Pancreas (tissue), 10 donors: ENCODE measurements at places on chromosomes 12 and 14.

GRCh38 chr14:45249856-45250575, 3.0 kb downstream of the MIS18BP1 start:
- no peaks in the 10 kb centered on the region for H3K27me3 ChIP-seq
- H3K4me3 ChIP-seq, result no peak overlapping the region
- peaks cover 6% of the 10 kb centered on the region for H3K4me1 ChIP-seq
- no peak overlapping the region for H3K27ac ChIP-seq

DNA sequence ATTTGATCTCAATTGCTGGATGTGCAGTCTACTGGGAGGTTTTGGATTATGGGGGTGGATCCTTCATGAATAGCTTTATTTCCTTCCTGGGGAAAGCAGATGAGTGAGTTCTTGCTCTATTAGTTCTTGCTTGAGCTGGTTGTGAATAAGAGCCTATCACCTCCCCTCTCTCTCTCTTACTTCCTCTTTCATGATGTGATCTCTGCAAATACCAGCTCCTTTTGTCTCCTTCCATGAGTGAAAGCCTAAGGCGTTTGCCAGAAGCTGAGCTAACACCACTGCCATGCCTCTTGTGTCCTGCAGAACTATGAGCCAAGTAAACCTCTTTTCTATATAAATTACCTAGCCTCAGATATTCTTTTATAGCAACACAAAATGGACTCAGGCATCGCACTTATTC, 302.7 kb downstream of the CCER1 start:
- H3K36me3 ChIP-seq, result no peaks in the 10 kb centered on the region
- no peak overlapping the region for H3K4me3 ChIP-seq
- H3K27ac ChIP-seq, result no peak overlapping the region
- DNase-seq, result no peak
- H3K4me1 ChIP-seq, result no peaks in the 10 kb centered on the region

- no peaks in the 10 kb centered on the region for H3K36me3 ChIP-seq
- no peak overlapping the region for H3K4me3 ChIP-seq
- no peaks in the 10 kb centered on the region for H3K27me3 ChIP-seq
- H3K4me1 ChIP-seq, result no peaks in the 10 kb centered on the region
- no peak overlapping the region for H3K27ac ChIP-seq
- DNase-seq, result no peak
Observed at GRCh38 chr14:28879573-28879996, 113.0 kb downstream of the FOXG1 start.

- no peak overlapping the region for H3K27ac ChIP-seq
- no peaks in the 10 kb centered on the region for H3K36me3 ChIP-seq
- H3K27me3 ChIP-seq, result no peaks in the 10 kb centered on the region
- no peaks in the 10 kb centered on the region for H3K4me1 ChIP-seq
- no peak for DNase-seq
Observed at GRCh38 chr12:103688376-103689063, 101.4 kb downstream of the STAB2 start.

- no peak for DNase-seq
- H3K4me1 ChIP-seq, result no peaks in the 10 kb centered on the region
- no peak overlapping the region for H3K4me3 ChIP-seq
- H3K36me3 ChIP-seq, result no peaks in the 10 kb centered on the region
- H3K27me3 ChIP-seq, result no peaks in the 10 kb centered on the region
Observed at GRCh38 chr12:30882706-30883105, 43.8 kb upstream of the TSPAN11 start.

- H3K27ac ChIP-seq, result no peak overlapping the region
- H3K4me3 ChIP-seq, result no peak overlapping the region
- no peaks in the 10 kb centered on the region for H3K27me3 ChIP-seq
- no peak for DNase-seq
- H3K4me1 ChIP-seq, result no peaks in the 10 kb centered on the region
Observed at GRCh38 chr14:101047326-101047725, 143.8 kb upstream of the RTL1 start.

DNA sequence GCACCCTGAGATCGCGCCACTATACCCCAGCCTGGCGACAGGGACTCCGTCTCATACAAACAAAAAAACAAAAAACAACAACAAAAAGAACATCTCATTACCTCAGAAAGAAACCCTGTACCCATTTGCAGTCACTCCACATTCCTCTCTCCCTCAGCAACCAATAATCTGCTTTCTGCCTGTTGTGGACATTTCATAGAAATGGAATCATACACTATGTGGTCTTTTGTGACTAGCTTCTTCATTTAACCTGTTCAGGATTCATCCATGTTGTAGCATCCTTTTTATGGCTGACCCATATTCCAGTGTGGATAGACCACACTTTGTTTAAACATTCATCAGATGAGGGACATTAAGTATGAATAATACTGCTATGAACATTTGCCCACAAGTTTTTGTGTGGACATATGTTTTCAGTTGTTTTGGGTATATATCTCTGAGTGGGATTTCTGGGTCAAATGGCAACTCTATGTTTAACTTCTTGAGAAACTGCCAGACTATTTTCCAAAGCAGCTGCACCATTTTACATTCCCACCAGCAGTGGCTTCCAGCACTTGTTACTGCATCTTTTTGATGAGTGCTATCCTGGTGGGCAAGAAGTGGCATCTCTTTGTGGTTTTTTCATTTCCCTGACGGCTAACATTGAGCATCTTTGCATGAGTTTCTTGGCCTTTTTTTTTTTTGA, 5.9 kb upstream of the RCOR1 start:
- H3K27ac ChIP-seq, result no peak overlapping the region
- peaks cover 7% of the 10 kb centered on the region for H3K4me1 ChIP-seq
- no peak overlapping the region for H3K4me3 ChIP-seq
- no peaks in the 10 kb centered on the region for H3K27me3 ChIP-seq

- no peaks in the 10 kb centered on the region for H3K4me1 ChIP-seq
- H3K27ac ChIP-seq, result no peak overlapping the region
- H3K36me3 ChIP-seq, result peaks cover 22% of the 10 kb centered on the region
- H3K27me3 ChIP-seq, result no peaks in the 10 kb centered on the region
- no peak overlapping the region for H3K4me3 ChIP-seq
Observed at GRCh38 chr12:123937707-123938591, 34.7 kb downstream of the CCDC92 start.

- H3K4me3 ChIP-seq, result peak overlapping the region; percentile 10
- H3K27me3 ChIP-seq, result no peaks in the 10 kb centered on the region
- H3K27ac ChIP-seq, result peak overlapping the region; percentile 93
Observed at GRCh38 chr14:94598816-94599655, 13.2 kb upstream of the SERPINA3 start.

GRCh38 chr14:53430870-53431269, 277.7 kb upstream of the DDHD1 start:
- no peak overlapping the region for H3K27ac ChIP-seq
- no peak for DNase-seq
- no peaks in the 10 kb centered on the region for H3K36me3 ChIP-seq
- H3K4me1 ChIP-seq, result no peaks in the 10 kb centered on the region
- H3K27me3 ChIP-seq, result no peaks in the 10 kb centered on the region

DNA sequence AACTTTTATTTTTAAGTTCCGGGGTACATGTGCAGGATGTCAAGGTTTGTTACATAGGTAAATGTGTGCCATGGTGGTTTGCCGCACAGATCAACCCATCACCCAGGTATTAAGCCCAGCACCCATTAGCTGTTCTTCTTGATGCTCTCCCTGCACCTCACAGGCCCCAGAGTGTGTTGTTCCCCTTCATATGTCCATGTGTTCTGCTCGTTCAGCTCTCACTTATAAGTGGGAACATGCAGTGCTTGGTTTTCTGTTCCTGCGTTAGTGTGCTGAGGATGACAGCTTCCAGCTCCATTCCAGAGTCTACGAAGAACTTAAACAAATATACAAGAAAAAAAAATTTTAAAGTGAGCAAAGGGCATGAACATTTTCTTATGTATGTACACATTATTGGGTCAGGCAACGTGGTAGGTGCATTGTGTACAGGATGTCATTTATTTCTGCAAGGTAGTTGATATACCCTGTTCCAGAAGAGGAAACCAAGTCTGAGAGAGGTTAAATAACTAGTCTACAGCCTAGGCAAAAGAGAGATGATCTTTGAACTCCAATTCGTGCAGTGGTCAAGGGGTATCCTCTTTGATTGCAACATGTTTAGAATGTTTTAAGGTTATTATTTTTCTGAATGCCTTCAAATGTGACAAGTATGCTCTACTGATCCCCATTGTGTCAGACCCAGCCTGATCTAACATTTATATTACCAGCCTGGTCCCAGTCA, 8.7 kb upstream of the PPM1A start:
- no peak overlapping the region for H3K27ac ChIP-seq
- DNase-seq, result no peak
- no peaks in the 10 kb centered on the region for H3K4me1 ChIP-seq
- no peaks in the 10 kb centered on the region for H3K27me3 ChIP-seq
- no peak overlapping the region for H3K4me3 ChIP-seq

DNA sequence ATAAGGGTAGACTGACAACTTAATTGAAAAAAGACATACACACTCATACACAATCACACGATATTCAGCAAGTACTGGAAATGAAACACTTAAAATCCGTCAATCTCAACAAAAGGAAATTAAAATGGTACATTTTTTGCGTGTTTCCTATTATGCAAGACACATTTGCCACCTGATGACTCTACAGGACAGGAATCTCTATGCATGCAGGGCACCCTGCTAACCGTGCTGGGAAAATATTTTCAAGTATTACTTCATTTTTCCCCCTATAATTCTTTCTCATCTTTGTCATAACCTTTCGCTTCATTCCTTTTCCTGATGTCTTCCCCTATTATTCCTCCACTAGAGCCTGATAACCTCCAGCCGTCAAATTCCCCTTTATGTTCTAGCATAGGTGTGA, 150.2 kb downstream of the TMEM132D start:
- DNase-seq, result no peak
- H3K27ac ChIP-seq, result no peak overlapping the region
- H3K36me3 ChIP-seq, result no peaks in the 10 kb centered on the region

DNA sequence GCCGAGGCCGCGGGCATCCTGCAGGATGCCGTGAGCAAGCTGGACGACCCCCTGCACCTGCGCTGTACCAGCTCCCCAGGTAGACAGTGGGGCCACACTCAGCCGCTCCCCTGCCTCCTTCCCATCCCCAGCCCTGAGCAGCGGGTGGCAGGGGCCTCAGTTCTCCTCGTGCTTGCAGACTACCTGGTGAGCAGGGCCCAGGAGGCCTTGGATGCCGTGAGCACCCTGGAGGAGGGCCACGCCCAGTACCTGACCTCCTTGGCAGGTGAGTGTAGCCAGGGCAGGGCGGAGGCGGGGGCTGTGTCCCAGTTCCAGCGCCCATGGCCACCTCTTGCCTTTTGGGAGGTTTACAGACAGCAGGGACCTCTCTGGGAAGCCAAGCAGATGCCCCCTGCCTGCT, 22.9 kb downstream of the HIP1R start:
- H3K4me1 ChIP-seq, result peaks cover 8% of the 10 kb centered on the region
- H3K36me3 ChIP-seq, result no peaks in the 10 kb centered on the region

DNA sequence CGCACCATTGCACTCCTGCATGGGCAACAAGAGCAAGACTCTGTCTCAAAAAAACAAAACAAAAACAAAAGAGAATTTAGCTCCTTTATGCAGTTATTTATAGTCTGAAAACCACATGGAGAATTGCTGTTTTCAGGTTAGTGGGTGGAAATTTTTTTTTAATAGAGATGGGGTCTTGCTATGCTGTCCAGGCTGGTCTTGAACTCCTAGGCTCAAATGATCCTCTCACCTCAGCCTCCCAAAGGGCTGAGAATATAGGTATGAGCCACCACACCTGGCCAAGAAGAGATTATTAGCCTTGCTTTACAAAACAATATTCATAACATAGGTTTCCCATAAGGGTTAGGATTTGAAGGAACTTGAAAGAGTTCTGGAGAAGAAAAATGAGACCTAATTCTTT, 12.1 kb upstream of the SRP54 start:
- H3K27ac ChIP-seq, result no peak overlapping the region
- H3K4me3 ChIP-seq, result no peak overlapping the region
- H3K4me1 ChIP-seq, result no peaks in the 10 kb centered on the region
- H3K27me3 ChIP-seq, result no peaks in the 10 kb centered on the region
- DNase-seq, result no peak

DNA sequence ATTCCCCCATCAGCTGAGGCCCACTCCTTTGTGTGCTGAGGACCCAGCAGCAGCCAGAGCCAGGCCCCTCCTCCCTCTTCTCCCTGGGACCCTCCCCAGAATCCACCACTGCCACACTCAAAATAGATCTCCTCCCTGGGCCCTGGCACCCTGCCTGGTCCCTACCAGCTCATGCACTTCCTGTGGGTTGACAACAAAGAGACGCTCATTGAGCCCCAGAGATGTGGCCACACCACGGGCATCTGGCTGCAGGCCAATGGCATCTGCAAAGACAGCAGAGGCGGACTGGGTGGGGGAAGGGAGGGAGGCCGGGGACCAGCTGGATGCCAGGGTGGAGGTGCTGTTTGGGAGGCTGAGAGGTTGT, 16.0 kb upstream of the ENDOU start:
- H3K27me3 ChIP-seq, result no peaks in the 10 kb centered on the region
- no peaks in the 10 kb centered on the region for H3K36me3 ChIP-seq

- H3K36me3 ChIP-seq, result no peaks in the 10 kb centered on the region
- no peaks in the 10 kb centered on the region for H3K4me1 ChIP-seq
- no peaks in the 10 kb centered on the region for H3K27me3 ChIP-seq
- H3K27ac ChIP-seq, result no peak overlapping the region
- no peak for DNase-seq
Observed at GRCh38 chr14:54722791-54723432, 156.0 kb downstream of the SAMD4A start.

DNA sequence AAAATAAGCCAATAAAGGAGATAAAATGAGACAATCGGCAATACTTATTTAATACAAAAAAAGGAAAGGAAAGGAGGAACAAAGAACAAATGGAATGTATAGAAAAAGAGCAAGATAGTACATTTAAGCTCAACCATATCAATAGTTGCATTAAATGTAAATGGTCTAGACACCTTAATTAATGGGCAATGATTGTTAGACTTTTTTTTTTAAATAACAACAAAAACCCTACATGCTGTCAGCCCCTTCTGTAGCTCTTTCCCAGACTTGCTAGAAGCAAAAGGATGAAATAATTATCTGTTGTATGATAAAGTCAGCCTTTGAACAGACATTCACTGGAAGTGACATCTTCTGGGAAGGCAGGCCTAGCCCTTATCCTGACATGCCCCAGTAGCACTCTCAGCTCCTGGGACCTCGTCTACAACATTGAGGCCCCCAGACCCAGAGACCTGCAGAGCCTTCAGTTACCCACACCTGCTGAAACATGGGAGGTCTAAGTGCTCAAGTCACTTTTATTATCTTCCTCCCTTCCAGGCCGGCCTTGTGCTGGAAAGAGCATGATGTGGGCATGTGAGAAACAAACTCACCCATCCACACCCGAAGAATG, 13.4 kb downstream of the SIVA1 start:
- no peaks in the 10 kb centered on the region for H3K36me3 ChIP-seq
- no peaks in the 10 kb centered on the region for H3K27me3 ChIP-seq
- no peak overlapping the region for H3K27ac ChIP-seq
- no peak overlapping the region for H3K4me3 ChIP-seq
- no peaks in the 10 kb centered on the region for H3K4me1 ChIP-seq
- DNase-seq, result no peak

DNA sequence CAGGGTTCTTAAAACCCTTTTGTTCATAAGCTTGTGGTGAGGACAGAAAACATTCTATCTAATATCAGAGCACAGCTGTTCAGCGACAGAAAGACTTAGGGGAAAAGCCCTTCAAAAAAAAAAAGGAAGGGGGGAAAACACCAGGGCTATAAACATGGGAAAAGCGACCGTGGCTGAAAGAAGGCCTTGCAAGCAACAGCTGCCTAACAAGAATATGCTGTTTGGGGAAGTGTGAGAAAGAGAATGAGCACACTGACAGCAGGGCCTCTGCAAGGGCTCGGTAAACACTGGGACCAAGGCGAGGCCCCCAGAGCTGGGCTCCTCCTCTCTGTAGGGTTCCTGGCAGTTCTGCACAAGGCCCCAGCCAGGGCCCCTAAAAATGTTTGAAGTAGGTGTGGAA, 27.4 kb upstream of the CCND2 start:
- no peaks in the 10 kb centered on the region for H3K36me3 ChIP-seq
- no peaks in the 10 kb centered on the region for H3K4me1 ChIP-seq
- H3K27me3 ChIP-seq, result no peaks in the 10 kb centered on the region
- DNase-seq, result no peak

- no peak overlapping the region for H3K27ac ChIP-seq
- H3K36me3 ChIP-seq, result no peaks in the 10 kb centered on the region
- DNase-seq, result no peak
- no peak overlapping the region for H3K4me3 ChIP-seq
Observed at GRCh38 chr12:70763666-70764065, 126.4 kb upstream of the PTPRB start.
